CD4-positive, alpha-beta T cell treated with Interleukin-6 at 100 ng/mL for 8 hours (primary cell): ENCODE measurements at places on chromosomes 4 and X.

- no peak for DNase-seq
These were observed 50.1 kb downstream of the GABRG1 start for GRCh38 chr4:46073778-46074177.

GRCh38 chr4:21374641-21375368 lies 573.8 kb downstream of the KCNIP4 start:
- no peak for DNase-seq

GRCh38 chrX:140918398-140919038 lies 83.9 kb upstream of the SPANXB1 start:
- peak; percentile 25 for DNase-seq

- DNase-seq = no peak
These were observed 234.0 kb downstream of the SPOCK3 start for GRCh38 chr4:167000141-167000852.

DNA sequence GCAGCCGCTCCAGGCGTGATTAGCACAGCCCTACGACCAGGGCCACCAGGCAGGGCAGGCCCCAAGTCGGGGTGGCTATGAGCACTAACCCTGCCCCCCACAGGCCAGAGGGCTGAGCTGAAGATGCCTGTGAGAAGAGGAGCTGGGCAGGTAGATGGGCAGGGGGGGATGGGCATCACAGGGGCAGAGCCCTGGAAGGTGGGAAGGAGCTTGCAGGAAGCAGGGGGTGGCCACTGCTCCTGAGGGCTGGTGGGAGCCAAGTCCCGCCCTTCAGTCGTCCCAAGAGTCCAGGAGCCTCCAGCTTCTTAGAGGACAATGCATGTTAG lies 7.3 kb upstream of the MXD4 start:
- no peak for DNase-seq

- DNase-seq = no peak
These were observed 132.6 kb downstream of the ANKRD50 start for GRCh38 chr4:124579896-124580295.

- peak; percentile 77 for DNase-seq
These were observed 190.6 kb upstream of the LEF1 start for GRCh38 chr4:108359130-108359985.

DNA sequence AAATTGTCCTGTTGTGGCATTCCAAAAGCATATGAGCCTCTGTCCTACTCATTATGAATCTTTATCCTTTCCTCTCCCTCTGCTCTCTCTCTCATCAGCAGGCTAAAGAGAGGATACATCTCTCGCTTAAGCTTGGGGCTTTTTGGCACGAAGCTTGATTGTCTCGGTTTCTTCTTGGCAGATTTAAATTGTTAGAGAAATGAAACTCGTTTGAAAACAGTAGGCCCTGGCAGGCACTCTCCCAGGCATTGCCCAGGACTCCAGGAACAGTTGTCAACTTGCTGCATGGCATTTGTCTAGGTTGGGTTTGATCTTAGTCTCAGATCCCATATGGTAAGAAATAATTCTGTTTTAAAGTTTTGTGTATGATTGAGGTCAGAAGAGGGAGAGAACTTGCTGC lies 35.5 kb downstream of the NAA11 start:
- no peak for DNase-seq

DNA sequence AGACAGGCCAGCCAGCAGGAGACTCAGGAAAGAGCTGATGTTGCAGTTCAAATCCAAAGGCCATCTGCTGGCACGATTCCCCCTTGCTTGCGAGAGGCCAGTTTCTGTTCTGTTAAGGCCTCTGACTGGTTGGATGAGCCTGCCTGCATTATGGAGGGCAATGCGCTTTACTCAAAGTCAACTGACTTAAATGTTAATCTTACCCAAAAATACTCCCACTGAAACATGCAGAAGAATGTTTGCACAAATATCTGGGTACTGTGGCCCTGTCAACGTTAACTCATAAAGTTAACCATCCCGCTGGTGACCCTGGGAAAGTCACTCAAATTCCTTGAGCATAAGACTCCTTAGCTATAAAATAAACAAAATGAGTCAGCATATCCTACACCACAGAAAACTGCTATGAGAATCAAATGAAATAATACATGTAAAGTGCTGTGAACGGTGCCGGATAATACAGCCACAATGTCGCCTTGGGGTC lies 326.4 kb downstream of the EVC2 start:
- no peak for DNase-seq

GRCh38 chrX:124328765-124329164 lies 3.7 kb upstream of the TEX13D start:
- DNase-seq = no peak

- DNase-seq = no peak
These were observed 50.8 kb downstream of the MAOA start for GRCh38 chrX:43706786-43707370.

GRCh38 chr4:26985873-26986272 lies 125.2 kb downstream of the STIM2 start:
- peak; percentile 65 for DNase-seq

- DNase-seq = no peak
These were observed 173.0 kb downstream of the COX18 start for GRCh38 chr4:72896515-72896914.

DNA sequence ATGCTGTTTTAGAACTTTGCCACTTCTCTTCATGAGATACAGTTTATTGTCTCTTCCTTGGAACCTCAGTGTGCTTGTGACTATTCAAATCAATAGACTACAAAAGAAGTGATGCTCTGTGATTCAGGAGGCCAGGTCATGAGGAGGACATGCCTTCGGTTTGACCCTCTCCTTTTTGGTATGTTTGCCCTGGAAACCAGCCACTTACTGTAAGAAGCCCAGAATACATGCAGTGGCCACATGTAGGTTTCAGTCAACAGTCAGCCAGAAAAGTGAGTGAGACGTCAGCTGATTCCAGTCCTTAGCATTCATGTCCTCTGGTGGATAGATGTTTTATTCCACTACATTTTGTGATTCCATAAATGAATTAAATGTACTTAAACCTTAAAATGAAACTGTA lies 328.7 kb downstream of the PCDH18 start:
- no peak for DNase-seq

- no peak for DNase-seq
These were observed 6.8 kb downstream of the PTCHD1 start for GRCh38 chrX:23341452-23341851.

- DNase-seq = no peak
These were observed 266.4 kb downstream of the PRR32 start for GRCh38 chrX:127085939-127086338.

DNA sequence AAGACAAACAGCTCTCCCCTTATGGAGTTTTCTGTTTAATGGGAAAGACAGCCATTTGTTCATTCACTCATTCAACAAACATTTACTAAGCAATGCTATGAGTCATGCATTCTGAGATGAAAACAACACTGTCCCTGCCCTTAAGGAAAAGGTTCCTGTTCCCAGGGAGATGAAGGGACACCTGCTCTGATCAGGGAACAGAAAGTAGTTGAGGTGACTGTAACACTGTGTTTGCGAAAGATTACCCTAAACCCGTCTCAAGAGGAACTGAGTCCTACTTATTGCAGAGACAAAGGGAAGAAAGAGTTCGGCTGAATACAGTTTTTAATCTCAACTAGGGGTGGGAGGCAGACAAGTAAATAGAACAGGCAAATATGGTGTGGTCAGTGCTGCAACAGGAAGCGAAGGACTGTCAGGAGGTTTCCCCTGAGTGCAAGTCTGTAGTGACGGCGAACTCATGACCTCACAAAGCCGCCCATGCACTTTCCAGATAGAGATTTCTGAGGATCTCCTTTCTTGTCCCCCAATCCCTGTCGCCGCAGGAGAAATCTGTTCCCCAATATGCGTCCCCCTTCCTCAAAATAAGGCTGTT lies 712 bp downstream of the STX18 start:
- no peak for DNase-seq

DNA sequence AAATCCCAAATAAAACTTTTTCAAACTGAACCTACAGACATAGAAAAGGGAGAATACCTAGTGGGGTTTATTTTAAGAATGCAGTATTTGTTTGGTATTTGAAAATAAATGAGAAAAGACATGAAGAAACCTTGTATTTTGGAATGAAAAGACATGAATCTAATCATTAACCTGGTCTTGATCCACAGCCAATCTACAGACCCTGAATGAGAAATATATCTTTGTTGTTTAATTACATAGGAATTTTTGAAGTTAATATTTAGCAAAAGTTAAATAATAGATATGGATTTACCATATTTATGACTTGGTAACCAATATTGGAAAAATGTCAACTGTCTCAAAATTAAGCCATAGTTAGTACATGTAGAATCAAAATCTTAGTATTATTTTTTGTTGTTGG lies 76.8 kb downstream of the MAGEA10 start:
- DNase-seq = no peak

DNA sequence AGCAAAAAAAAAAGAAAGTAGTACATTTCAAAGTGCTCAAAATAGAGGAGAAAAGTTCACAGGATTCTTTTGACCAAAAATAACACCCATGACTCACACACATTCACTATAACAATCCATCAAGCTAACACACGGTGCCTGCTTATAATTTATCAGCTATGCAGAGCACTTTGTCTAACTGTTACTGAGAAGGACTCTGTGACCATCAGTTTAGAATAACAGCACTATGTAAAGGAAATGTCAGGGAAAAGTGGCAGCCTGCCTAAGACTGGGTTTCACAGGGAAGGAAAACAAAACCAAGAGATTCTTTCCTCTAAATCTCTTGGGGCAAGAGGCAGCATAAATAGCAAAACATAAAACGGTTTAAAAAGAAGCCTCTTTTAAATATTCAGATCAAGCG lies 54.8 kb downstream of the CCDC149 start:
- DNase-seq = no peak

DNA sequence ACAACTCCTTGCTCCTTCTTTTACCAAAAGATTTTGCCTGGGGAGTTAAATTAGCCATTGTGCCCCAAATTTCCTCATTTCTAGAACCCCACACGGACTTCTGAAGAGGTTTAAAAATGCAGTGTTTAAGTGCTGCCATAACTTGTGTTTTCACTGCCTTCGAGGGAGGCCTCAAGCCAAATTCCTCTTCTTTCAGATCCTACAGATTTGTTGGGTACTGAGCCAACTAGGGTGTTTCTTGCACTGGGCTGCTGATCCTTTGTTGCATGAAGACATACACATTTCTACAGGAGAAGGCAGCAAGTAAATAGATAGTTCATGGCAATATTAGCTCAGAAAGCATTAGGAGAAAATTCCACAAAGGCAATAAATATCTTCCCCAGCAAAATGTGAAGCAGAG lies 43.8 kb downstream of the GLRA2 start:
- DNase-seq = no peak

DNA sequence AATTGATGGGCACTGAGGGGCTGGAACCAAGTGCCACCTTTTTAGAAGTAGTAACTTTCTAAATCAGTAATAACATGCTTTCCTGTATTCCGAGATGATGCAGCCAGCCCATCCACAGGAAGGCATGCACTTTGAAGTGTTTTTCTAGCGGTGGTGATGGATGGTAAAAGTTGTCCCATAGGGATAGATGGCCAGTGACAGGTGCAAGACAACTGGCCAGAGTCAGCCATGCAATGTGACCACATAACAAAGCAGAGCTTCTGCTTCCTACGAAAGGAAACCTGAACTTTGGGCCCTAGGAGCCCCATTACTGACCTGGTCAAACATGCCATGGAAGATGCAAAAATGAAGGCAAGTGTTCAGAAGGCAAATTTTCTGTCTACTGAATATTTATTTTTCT lies 72.3 kb downstream of the NR3C2 start:
- DNase-seq = no peak

DNA sequence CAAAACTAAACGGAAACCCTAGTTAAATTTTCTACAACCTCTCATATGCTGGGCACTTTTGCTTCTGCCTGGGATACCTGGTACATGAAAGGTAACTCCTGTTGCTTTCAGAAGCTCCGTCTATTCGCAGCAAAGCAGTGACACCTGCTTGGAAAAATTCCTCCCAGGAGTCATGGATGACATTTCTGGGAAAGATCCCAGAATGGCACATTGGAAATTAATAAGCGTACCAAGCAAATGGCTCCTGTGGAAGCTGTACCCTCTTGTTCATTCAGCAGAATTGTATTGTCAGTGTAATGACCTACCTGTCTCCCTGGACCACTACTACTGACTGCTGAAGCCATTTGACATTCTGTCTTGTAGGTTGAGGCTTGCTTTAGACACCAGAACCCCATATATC lies 349.7 kb upstream of the NOCT start:
- no peak for DNase-seq

DNA sequence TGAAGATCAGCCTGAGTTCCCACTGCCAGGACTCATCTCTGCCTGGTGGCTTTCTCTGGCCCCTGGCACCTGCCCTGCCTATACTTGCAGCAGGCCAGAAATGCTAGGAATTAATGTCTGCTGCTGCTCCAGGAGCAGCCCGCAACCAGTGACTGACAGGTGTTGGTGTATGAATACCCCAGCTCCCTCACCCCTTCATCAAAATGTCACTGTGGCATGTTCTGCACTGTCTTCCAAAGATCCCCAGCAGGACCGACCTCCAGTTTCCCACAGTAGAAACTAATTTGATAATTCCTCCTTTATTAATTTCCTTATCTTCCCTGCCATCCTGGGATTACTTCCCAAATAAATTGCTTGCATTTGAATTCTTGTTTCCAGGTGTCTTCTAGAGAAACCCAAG lies 425.4 kb downstream of the BCOR start:
- no peak for DNase-seq
